Amniotic stem cell (primary cell): ENCODE measurements at places on chromosomes 3 and 15.

DNA sequence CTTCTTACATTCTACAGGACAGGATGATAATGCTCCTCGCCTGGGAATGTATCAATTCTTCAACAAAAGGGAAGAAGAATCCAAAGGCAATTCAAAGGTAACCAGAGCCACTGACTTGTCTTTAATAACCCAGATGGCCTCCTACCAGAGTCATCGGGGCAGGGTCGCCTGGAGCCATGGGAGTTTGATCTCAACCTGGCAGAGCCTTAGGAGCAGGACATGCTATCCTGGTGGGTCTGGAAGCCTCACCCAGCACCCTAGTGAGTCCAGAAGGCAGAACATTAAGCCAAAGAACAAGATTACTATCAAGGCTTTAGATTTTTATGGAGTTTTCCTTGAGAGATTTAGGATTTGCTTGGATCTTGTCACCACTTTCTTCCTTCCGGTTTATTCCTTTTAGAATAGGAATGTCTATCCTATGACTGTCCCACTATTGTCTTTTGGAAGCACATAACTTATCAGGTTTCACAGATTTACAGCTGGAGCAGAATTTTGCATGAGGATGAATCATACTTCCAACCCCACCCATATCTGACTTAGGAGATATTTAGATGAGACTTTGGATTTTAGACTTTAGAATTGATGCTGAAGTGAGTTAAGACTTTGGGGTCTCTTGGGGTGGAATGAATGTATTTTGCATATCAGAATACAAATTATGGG, 330.3 kb upstream of the GOLIM4 start:
- DNase-seq: peak; percentile 8

DNA sequence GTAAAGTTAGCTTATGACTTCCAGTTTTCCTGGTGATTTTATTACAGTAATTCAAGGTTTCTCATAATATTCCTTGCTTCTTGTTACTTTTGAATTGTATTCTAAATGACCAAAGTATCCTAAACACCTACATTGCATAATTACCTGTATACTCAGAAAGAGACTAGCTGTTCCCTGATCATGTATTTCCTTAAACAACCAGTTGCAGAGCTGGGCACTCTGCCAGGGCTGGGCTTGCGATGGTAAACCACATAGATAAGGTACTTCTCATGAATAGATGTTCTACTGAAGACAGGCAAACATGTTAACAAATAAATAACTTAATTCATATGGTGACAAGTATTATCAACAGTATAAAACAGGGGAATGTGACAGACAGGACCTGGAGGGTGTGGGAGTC, 142.3 kb upstream of the WNT5A start:
- DNase-seq: no peak

DNA sequence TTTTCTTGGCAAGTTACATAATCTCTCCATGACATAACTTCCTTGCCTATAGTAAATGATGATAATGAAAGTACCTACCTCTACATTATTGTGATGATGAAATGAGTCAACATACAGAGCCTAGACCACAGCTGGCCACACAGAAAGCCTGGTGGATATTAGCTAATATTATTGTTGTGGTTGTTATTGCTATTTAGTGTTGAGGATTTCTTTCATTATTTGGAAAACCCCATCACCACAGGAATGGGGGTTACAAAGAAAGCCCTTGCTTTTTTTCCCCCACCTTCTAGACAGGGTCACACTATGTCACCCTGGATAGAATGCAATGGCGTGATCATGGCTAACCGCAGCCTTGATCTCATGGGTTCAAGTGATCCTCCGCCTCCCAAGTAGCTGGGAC, 125.0 kb downstream of the PDZRN3 start:
- no peak for DNase-seq

DNA sequence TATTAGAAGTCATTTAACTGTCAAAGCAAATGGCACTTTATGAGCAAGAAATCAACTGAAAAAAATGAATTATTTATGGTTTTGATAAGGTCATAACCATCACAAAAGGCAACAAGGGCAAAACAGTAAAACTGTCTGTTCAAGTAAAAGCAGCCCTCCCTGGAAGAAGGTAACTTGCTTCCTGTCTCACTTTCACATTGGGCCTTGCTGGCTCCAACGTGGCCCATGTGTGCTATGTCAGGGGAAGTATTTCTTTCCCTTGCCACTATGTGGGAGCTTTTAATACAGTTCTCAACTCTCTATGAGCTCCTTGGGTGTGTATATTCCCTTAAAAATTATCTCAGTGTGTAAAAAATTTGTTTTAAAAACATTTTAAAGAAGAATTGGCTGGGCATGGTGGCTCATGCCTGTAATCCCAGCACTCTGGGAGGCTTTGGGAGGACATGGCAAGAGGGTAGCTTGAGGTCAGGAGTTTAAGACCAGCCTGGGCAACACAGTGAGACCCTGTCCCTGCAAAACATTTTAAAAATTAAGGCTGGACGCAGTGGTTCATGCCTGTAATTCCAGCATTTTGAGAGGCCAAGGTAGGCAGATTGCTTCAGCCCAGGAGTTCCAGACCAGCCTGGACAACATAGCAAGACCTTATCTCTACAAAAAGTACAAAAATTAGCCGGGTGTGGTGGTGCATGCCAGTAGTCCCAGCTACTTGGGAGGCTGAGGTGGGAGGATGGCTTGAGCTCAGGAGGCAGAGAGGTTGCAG, 45.2 kb upstream of the TJP1 start:
- no peak for DNase-seq
